ENCODE measurements at places on chromosomes 6 and 20.

DNA sequence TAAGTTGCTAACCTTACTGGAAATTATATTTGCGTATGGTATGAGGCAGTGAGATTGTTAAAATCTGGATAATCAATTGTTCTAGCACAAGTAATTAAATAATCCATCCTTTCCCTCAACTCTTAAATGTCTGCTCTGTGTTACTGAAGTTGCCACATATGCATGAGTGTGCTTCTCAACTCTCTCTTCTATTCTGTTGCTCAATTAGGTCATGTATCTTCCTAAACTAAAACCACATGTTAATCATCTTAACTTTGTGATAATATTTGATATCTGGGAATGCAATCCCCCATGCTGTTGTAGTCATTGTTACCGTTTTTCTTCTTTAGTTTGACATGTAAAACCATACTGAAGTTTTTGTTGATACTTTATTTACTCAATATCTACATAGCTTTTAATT, 63.5 kb upstream of the STMND1 start:
- DNase-seq = no peak

- no peak for DNase-seq
These were observed 22.5 kb downstream of the BRPF3 start for GRCh38 chr6:36219081-36219480.

GRCh38 chr6:81451787-81452186, 300.7 kb downstream of the TENT5A start:
- DNase-seq = no peak

DNA sequence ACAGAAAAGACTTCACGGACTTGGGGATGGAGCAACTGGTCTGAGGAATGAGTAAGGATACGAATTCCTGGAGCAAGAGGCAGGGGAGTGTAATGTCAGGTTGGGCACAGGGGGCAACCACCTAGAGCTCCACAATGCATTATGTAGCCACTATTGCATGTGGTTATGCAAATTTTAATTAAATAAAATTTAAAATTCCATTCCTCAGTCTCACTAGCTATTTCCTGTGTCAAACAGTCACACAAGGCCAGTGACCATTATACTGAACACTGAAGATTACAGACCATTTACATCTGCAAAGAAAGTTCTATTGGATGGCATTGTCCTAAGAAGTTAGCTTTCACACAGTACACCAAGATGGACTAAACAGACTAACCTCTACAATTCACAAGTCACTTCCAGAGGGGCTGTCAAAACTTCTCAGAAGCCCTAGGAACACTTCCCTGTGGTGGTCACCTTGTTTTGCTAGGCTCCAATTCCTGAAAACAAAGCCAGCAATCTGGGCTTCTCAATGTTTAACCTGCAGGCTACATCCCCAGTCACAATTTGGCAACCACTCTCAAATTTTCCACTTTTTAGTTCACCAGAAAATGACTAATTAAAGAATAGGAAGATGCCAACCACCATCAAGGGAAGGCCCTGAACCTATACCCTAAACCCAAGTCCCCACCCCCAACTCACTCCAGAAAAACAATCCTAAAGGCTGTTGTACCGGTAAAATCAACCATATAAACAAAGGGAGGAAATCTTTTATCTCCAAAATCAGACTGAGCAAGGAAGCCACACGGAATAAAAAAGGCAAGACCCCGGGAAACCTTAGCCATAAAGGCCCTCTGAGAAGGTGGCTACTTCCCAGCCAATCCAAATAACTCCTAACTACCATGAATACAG, 34.2 kb upstream of the C20orf203 start:
- no peak for DNase-seq

DNA sequence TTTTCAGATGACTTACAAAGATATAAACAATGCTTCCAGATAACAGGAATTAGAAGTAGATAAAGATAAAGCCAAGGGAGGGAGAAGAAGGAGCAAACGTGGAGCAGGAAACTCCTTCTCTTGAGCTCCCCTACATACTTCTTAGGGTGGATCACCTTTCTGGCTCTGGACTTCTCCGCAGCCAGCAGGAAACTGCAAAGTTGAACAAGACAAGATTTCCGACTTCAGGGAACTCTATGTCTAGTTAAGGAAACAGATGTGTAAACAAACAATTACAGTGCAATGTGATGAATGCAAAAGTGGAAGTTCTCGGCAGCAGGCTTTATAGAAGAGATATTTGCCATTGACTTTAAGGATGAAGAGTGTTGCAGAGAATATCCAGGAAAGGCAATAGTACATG, 134.0 kb upstream of the MARCKS start:
- no peak for DNase-seq

GRCh38 chr20:32779500-32780211, 17.5 kb downstream of the DNMT3B start:
- DNase-seq = peak; percentile 84

DNA sequence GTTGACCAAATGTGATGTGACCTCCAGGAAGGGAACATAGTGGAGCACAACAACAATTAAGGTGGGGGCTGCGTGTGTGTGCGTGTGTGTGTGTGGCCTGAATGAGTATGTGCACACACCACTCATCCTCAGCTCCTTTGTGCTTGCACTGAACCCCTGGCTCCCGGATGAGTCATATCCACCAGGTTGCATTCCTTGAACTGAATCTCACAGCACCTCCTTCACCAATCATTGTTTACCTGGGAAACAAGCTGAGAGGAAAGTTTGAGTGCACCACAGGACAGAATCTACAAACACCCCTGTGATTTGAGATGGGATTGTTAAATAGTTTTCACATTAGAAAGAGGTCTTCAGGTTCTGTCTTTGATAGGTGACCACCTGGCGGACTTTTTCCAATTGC, 33.7 kb upstream of the GPR6 start:
- no peak for DNase-seq

DNA sequence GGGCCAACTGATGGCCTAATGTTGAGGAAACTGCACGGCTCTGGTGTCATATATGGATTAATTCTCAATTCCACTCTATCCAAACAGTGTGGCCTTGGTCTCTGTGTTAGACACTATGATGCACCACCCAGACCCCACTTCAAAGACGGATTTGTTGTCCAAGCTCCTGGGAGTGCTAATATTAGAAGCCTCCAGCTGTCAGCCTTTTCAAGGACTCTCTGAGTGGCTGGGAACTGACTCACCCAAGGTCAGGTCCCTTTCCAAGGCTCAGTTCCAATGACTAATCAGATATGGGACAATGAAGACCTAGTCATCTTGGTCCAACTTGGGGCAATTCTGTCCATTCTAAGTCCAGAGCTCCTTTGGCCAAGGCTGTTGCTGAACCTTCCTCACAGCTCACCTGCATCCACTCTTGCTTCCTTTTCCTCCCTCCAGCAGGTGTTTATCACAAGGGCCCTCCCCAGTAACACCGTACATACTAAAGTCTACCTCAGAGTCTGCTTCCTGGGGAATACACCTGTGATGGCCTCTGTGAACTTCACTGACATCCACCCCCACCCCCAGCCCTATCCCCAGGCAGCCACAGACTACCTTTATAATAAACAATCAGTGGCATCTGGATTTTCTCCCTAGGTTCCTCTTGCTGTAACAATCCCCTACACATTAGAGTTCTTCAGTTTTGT, 7.2 kb upstream of the IL20RA start:
- no peak for DNase-seq

DNA sequence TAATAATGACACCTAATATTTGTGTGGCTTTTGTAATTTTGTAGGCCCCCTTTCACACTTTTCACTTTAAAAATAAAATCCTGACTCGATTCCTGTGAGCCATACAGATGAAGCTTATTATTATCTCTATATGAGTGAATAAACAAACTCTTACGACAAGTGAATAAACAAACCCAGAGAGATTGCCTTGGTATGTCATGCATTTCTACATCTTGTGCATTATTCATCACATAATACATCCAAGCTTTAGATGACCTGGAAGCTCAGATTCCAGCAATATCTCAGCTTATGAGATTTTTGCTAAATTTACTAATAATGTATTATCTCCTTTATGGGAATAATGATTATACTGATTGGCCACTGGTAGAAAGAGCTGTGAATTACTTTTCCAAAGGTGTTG, 248.2 kb downstream of the TBX18 start:
- no peak for DNase-seq
